Breast epithelium (tissue), 4 donors: ENCODE measurements at places on chromosomes 12 and 14.

- DNase-seq = no peak
These were observed 8.7 kb upstream of the SPATS2 start for GRCh38 chr12:49358483-49359141.

DNA sequence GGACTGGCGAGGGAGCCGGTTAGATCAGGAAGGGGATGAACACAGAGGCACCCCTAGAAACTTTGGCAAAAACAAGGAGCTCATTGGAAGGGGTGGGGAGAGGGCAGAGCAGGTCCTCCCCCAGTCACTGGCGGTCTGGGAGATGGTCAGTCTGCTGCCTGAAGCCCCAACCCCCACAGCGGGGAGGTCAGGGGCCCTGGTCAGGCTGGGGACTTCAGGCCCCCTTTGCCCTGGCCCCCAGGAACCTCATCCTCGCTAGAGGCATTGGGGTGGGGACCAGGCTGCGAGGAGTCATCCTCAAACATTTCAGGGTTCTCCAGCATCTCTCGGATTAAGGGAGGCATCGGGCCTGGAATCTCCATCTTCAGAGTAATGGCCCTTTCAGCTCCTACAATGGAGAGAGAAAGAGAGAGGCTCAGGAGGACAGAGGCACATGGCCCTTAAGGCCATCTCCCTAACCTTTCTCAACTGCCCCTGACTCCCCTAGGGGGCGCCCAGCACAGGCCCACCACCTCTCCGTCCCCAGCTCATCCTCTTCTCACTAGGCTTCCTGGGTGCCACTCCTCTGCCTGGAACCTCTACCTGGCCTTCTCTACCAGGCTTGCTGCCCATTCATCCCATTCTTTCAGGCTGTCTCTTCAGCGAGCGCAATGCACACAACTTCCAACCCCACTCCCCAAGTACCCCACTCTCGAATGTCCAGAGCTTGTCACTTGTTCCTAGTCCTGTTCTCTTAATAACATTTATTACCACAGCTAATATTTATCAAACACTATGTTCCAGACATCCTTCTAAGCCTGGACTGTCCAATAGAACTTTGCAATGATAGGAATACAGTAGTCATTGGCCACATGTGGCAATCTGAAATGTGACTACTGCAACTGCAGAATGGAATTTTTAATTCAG is 4.7 kb upstream of the ITGB7 start:
- no peak for DNase-seq

DNA sequence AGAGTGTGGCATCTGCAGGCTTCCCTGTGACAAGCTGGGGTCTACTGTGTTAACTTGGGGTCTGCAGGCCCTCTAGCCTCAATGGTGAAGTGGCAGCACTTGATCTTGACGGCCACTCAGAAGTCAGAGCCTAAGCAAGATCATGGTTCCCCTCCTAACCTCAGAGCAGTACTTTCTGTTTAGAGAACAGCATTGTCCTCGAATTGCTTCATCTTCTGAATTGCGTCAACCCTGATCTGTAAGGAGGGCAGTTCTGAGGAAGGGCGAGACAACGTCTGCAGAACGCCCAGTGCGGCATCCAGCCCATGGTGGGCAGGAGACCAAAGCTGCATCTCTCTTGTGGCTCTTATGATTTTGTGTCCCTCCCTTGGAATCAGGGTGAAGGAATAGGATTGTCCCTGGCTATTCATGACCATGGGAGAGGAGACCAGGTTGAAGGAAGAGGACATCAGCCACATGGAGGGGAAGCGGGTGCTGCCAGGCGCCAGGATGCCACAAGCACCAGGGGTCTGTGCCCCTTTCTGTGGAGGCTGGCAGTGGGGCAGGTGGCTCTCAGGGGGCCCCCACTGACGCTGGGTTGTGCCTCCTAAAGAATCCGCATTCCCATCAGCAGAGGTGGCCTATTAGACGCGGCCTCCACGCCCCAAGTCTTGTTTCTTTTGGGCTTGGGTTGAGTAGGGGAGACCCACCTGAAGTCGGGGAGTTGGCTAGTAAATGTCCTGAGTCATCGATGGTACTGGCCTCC is 2.2 kb downstream of the SERPINA9 start:
- no peak for DNase-seq

DNA sequence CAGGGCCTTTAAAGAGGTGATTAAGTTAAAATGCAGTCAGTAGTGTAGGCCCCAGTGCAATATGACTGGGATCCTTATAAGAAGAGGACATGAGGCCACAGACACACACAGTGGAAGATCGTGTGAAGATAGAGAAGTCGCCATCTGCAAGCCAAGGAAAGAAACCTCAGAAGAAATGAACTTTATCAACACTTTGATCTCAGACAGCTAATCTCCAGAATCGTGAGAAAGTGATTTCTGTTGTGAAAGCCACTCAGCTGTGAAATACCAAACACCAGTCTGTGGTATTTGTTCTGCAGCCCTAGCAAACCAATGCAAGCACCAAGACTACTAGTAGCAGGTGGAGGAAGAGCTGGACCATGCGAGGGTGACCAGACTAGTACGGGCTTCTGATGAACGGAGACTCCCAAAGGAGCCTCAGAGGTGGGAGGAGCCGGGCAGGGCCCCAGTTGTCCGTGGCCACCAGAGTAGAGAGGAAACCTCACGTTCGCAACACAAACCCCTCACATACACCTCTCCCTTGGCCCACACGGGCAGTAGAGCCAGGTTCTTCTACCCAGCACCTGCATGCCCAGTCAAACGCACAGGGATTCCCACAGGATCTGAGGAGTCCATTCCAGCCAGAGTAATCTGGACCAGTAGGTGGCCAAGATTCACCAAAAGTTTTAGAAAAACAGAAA is 243.0 kb downstream of the TTC8 start:
- DNase-seq = no peak

- no peak for DNase-seq
These were observed 326.8 kb downstream of the SYT1 start for GRCh38 chr12:79191391-79191790.

DNA sequence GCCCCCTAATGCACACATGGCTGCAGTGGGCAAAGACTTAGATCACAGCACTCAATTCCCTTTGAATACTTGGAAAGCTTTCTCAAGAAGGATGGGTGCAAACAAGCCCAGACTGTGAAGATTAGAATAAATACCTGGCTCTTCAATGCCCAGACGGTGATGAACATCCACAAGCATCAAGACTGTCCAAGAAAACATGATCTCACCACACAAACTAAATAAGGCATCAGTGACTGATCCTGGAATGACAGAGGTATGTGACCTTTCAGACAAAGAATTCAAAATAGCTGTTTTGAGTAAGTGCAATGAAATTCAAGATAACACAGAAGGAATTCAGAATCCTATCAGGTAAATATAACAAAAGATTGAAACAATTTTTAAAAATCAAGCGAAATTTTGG is 43.8 kb upstream of the ZDHHC17 start:
- no peak for DNase-seq

DNA sequence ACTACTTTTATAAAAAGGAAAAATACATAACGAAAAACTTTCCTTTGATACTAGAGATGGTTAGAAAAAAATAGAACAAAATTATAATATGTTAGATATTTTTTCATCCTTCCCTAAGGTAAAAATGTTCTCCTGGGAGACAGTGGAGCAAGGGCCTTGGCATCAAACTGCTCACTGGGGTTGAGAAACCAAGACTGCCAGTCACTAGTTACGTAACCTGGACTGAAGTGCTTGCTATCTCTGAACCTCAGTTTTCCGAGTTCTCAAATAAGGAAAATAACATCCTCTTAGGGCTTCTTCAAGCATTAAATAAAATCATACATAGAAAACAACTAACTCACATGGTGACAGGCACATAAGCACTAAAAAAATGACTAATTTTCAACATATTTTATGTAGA is 48.2 kb upstream of the FRMD6 start:
- DNase-seq = no peak

DNA sequence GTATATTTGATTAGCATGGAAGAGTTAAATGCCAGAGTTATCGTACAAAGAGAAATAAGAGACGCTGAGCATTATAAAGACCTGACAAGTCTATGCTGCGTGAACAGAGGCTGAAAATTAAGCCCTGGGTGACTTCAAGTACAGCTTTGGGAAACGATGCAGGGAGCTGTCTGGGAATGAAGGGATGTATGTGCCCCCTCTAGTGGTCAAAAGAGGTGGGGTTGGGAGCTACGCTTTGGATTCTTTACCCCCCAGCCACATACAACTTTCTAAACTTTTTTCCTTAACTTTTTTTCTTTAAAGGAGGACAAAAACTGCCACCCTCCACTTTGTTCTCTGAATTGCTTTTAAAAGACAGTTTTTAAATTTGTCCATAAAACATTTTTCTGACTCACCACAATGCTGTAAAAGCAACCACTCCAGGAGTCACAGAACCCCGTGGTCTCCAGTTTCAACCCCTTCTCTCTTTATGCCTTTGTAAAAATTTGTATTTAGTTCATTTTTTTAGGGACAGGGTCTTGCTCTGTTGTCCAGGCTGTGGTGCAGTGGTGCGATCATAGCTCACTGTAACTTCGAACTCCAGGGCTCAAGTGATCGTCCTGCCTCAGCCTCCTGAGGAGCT is 59.4 kb downstream of the ZNF664 start:
- DNase-seq = no peak

GRCh38 chr12:55844961-55845360 is 2.2 kb upstream of the MMP19 start:
- no peak for DNase-seq

- DNase-seq = no peak
These were observed 19.2 kb downstream of the INTS13 start for GRCh38 chr12:26918321-26919215.

DNA sequence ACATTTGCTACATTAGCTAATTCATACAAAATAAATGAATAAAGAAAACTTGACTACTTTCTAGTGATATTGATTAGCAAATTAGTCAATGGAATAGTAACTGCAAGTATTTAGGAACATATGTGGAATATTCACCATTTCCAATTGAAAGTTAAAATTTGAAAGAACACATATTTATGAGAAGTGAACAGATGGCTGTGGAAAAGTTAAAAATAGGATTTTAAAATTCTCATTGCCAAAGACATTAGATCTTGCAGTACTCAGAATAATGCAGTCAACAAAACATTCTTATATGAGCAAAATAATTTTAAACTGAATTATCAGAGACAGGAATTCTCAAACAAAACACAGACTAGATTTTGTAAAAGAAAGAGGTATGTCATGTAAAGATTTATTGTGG is 613.9 kb upstream of the NOVA1 start:
- DNase-seq = no peak

DNA sequence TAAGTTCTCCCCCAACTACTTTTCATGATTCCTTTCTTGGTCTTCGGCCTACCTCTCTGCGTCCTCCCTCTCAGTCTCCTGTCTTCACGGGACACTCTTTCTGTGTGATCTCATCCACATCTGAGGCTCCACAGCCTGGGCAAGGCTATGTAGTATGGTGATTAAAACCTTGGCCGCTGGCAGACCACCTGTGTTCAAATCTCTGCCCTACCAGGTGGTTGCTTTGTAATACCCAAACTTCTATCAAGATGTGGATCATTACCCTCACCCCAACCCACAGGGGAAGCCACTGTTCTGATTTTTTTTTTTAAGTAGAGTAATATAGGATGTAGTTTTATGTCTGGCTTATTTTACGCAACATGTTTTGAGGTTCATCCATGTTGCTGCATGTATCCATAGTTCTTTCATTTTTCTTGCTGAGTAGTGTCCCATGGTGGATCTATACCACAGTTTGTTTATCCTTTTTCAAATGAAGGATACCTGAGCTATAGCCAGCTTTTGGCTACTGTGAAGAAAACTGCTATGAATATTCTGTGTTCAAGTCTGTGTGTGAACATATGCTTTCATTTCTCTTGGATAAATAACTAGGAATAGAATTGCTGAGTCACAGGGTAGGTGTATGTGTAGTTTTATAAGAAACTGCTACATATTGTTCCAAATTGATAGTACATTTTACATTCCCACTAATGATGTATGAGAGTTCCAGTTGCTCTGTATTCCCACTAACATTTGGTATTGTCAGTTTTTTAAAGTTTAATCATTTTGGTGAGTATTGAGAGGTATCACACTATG is 8.3 kb upstream of the STAT6 start:
- DNase-seq = no peak

DNA sequence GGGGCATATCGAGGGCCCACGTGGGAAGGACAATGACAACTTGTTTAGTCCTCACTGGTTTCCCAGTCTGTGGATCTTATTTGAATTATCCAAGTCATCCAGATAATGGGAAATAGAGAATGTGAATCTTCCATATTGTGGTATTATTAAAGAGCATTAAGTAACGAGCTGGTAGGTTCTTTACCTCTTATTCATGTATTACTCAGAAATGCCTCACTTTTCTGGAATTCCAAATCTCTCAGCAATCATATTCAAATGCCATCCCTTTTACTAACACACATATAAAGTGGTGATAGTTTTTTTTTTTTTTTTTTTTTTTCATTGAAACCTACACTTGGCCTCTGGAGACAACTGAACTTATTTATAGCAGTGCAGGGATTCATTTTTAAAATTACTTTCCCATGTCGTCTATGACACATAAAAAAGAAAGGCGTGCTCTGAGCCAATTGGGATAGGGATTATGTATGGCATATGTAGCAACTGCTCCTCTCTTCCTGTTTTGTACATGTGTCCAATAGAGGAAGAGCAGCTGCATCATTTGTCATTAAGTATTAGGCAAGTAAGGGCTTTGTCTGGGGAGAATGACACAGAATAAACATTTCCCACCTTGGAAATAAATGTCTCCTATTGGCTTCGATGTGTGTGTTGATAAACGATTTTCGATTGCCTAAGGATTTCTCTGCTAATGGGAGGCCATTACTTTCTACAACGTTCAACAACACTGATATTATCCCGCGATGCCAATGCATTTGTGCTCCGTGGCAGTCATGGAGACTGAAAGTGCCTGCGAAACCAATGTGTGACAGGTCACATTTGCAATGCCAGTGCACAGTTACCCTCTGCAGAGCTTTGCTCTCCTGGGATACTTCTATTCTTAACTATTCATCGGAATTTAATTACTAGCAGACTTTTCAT is 78.6 kb upstream of the IFNG-AS1 start:
- no peak for DNase-seq

DNA sequence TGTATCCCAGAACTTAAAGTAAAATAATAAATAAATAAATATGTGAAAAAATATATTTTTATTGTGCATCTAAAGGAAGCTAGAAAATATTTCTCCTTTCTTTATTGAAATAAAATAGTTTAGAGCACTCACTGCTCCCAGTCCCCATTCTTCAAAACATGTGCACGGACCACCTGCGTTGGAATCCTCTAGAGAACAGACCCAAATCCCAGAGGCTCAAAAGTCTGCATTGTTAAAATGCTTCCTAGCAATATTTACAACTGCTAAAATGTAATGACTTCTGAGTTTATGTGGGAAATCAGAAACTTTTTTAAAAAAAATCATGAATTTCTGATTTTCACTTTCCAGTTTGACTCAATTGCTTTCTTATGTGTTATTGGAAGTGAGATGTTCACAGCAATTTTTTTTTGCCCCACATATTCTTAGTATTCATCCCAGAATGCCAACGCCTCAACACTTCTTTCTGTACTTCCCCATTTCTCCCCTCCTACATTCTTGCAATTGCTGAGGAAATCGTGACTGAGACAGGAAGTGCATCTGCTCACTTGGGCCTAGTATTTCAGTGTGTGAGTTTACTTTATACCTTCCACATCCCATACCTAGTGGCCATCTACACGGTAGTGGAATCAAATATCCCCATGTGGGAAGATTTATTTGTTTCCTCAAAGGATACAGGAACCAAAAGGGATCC is 116.0 kb upstream of the FLRT2 start:
- no peak for DNase-seq
